ENCODE measurements at places on chromosomes 11 and 22. TPM values are rescaled to one million over a fixed set of nuclear protein-coding genes. Genes with fewer than 3 reads are reported as not detected.

DNA sequence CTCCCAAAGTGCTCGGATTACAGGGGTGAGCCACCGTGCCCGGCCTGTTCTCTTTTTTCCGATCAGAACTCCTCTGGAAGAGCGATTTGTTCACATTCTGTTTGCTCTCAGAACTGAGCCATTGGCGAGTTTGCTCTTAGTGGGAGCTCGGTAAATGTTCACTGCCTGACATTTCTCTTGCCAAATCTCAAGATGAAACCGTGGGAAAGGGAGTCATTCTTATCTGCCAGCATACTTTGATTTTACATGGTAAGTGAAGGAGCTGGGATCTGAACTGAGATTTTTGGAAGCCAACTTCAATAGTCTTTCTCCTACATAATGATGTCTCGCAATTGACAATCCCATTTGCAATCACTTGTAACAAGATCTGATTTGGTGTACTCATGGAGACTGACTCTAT, 445.8 kb upstream of the ISX start:
- DNase-seq, result no peak

- no peak for DNase-seq
Observed at GRCh38 chr11:111793863-111794262, 27.7 kb upstream of the PPP2R1B start.

MRPL17 gene
- total RNA-seq, result 26.9 TPM

BIRC3 gene
- 11.5 TPM for total RNA-seq

HDHD5 gene
- total RNA-seq, result 28.0 TPM

- no peak for DNase-seq
Observed at GRCh38 chr11:47571895-47572294, 6.5 kb downstream of the PTPMT1 start.

GRCh38 chr11:69008737-69009440, 4.2 kb downstream of the MRGPRF start:
- peak; percentile 50 for DNase-seq

HBG1 gene
- not detected for total RNA-seq

DNA sequence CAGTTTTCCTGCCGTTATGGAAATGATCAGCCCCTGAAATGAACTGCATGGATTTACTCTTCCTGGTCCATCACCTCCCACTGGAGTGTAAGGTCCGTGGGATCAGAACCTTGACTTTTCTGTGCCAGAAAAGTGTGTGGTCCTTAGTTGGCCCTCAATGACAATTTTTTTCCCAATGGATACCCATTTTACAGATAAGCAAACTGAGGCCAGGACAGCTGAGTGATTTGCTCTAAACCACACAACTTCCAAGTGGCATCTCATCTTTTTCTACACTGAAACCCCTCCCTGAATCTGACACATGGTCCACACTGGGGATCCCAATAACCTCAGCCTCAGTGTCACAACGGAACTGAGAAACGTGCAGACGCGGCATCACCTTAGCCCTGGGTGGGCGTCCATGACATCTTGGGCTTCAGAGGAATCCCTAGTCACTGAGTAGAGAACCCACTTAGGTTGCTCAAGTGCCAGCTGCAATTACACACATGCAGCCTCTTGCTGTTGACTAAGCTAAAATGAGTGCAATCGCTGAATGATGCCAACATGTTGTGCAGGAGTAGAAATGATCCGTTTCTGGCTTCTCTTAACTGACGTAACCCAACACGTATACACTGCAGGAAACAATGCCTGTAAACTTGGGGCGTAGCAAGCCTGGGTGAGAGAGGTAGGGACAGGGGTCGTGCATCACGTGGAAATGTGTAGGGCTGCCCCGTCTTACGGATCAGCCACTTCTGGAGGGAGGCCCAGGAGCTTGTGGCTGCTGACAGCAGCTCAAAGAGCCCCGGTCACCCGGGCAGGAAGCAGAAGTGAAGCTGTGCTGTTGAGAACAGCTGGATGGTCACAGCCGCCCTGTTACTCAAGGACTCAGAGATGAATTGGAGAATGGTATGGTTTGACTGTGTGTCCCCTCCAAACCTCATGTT, 136.3 kb downstream of the SHANK2 start:
- DNase-seq, result no peak

OR51I1 gene
- total RNA-seq, result not detected

DNA sequence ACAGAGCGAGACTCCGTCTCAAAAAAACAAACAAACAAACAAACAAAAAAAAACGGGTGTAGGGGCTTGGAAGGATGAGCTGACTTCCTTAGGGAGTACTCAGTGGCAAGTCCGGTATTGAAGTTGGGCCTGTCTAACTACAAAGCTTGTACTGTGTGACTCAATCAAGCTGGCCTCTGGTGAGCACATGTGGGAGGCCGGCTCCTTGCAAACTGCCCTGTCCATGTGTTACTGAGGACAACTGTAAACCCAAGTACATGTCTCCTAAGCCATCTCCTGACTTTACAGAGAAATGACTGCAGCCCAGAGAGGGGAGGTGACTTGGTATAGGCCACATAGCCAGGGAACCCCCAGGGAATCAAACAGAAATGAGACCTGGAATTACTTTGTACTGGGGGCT, 11.6 kb downstream of the RIBC2 start:
- no peak for DNase-seq

GRCh38 chr11:39541945-39542351, 1917.5 kb downstream of the LRRC4C start:
- DNase-seq, result no peak

- DNase-seq, result no peak
Observed at GRCh38 chr22:23093051-23093788, 22.9 kb downstream of the GNAZ start.
